ENCODE measurements at places on chromosomes 13 and 19.

- no peak for DNase-seq
Measured at GRCh38 chr19:45595814-45596213, 6.2 kb downstream of the GPR4 start.

GRCh38 chr13:38730332-38730731 is 43.5 kb downstream of the FREM2 start:
- no peak for DNase-seq

DNA sequence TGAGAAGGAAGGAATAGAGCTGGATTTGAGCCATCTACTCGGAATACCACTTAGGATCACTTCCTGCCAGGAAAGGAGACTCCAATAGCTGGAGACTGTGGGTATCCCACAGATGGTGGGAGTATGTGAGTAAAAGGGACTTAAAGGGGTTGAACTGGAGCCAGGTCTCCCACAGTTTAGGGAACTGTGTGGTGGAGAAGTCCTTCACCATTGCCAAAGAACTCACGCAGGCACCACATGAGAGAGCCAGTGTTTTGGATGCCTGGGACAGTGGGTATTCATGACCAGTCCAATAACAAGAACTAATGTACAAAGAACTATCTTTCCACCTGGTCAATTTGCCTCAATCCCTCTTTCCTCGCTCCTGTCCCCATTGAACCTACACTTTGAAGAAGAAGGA is 24.4 kb upstream of the MYCBP2 start:
- no peak for DNase-seq

GRCh38 chr19:23810496-23810895 is 51.8 kb upstream of the ZNF681 start:
- no peak for DNase-seq

GRCh38 chr13:32187651-32188050 is 127.5 kb downstream of the ZAR1L start:
- DNase-seq, result no peak

- DNase-seq, result no peak
Measured at GRCh38 chr13:75470676-75471075, 11.3 kb downstream of the TBC1D4 start.

- no peak for DNase-seq
Measured at GRCh38 chr19:23346696-23347095, 48.6 kb downstream of the ZNF91 start.

GRCh38 chr19:4976401-4977298 is 7.7 kb downstream of the KDM4B start:
- DNase-seq, result no peak

DNA sequence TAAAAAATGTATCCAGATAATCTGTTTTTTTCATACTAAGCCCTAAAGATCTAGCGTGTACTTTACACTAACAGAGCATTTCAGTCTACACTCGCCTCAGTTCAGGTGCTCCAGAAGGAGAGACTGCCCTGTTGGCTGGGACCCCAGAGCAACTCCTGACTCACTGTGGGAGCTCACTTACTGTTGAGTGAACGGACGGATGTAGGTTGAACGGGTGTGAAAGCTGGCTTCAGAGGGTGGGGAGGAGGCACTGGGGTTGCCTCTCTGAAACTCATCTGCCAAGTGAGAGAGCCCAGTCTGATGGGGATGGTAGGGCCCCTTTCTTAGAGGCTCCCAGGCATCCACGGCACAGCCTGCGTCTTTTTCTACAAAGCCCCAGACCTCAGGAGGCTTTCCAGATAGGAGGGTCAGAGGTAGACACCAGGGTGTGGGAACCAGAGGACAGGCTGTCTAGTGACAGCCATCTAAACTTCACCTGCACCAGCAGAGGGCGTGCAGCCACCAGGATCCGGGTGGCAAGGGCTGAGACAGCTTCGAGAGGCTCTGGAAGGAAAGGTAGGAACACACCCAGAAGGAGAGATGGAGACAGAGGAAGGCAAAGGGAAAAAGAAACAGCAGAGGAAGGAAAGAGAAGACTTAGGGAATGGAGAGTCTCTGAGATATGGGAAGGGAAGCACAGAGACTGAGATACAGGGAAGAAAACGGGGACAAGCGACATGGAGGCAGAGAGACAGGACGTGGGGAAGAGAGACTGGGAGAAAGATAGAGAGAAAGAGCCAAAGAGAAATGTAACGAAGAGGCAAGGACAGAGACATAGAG is 3.7 kb downstream of the KASH5 start:
- peak; percentile 77 for DNase-seq

DNA sequence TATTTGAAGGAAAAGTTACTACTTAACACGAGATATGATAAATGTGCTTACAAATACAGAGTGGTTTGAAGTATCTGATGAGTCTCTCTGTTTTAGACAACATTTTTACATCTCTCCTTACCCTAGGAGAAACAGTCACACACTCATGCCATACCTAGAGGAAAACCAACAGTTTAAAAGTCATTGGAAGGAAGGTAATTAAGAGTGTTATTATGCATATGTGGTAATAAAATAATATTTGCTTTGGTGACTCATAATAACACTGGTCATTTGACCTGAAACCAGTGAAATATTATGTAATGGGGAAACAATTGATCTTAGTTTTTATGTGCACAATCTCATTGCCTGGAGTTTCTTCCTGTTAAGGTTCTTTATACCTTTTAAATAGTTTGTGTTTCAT is 136.9 kb upstream of the SOX21 start:
- DNase-seq, result no peak

DNA sequence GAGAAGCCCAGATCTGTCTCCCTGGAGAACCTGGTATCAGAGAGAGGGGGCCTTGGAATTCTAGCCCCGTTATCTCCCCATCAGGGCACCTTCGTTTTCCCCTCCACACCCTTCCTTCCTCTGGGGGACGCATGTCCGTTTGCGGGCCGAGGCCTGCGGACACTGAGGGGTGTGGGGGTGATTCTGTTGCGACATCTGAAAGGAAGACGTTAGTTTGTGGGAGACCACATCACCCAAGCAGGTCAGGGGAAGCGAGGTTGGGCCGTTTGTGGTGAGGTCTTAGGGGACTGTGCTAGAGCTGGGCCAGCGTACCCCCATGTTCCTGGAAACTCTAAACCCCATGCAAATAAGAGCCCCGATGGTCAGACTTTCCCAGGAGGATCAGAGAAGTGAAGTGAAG is 3.7 kb upstream of the HSH2D start:
- DNase-seq, result no peak

All from stimulated activated CD4-positive, alpha-beta T cell treated with anti-CD3 and anti-CD28 coated beads, Interleukin-2, amount 100 ng/mL, for 48 hours (primary cell).